Inflammatory macrophage treated with lipopolysaccharide for 1 hour (primary cell): ENCODE measurements at places on chromosomes 1 and 21.

GRCh38 chr1:210252621-210253051 lies 20.0 kb downstream of the SERTAD4 start:
- no peak for DNase-seq

- DNase-seq: no peak
Measured at GRCh38 chr21:17389311-17389710, 123.5 kb upstream of the CXADR start.

GRCh38 chr1:70353601-70354331 lies 756 bp downstream of the ANKRD13C start:
- no peak for DNase-seq

GRCh38 chr1:9746651-9747050 lies 77.1 kb downstream of the CLSTN1 start:
- no peak for DNase-seq

DNA sequence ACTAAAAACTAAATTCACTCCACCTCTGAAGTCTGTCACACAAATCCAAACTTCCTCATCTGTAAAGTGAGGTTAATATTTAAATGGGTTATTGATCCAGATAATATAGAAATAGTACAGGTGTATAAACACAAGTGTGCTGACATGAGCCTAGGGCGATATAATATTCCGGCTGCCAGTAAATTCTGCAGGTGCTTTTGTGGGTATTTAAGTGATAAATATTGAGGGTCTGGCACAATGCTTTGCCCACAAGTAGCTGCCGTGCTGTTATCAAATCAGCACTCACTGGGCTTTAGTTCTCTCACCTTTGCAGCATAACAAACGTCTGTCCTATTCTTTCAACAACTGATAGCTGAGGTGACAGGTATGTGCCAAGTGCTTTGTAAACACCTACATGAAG lies 7.6 kb downstream of the PABPC4 start:
- DNase-seq: no peak

DNA sequence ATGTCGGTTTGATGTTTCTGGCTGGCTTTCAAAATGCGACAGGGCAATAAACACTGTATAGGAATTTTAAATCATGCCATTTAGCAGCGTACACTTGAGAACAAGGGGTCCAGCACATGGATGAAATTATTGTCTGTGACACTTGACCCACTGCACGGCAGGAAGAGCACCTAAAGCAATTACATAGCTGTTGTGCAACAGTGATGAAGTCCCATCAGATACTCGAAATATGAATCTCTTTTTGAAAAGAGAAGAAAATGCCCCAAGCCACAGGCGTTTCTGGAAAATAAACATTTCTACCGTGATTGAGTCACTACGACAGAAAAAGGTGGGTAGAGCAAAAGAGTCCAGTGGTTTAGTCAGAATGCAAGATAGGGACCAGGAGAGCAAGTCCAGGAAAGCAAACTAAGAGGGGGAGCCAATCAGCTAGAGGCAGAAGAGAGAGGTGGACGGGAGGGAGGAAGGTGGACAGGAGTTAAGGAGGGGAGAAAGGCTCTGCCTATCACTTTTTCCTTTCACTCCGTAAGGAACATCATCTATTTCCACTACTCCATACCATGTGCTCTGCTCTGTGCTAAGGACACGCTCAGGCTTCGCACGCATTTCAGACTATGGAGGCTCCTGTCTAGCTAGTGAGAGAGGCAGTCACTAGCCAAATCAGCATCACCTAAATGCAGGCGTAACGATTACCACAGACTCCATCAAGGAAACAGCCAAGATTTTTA lies 6.4 kb downstream of the DSCAM start:
- no peak for DNase-seq

GRCh38 chr1:66439031-66439740 lies 94.8 kb upstream of the SGIP1 start:
- peak; percentile 94 for DNase-seq

GRCh38 chr1:184951788-184952187 lies 22.5 kb downstream of the NIBAN1 start:
- no peak for DNase-seq

- no peak for DNase-seq
Measured at GRCh38 chr1:244861683-244862082, 2.7 kb downstream of the HNRNPU start.

GRCh38 chr1:224673141-224673540 lies 57.0 kb downstream of the CNIH3 start:
- DNase-seq: no peak

- no peak for DNase-seq
Measured at GRCh38 chr1:13540866-13541265, 27.1 kb upstream of the LRRC38 start.

- no peak for DNase-seq
Measured at GRCh38 chr1:39940980-39941871, 13.7 kb upstream of the MFSD2A start.

GRCh38 chr1:60670302-60670701 lies 412.1 kb upstream of the NFIA start:
- DNase-seq: no peak

DNA sequence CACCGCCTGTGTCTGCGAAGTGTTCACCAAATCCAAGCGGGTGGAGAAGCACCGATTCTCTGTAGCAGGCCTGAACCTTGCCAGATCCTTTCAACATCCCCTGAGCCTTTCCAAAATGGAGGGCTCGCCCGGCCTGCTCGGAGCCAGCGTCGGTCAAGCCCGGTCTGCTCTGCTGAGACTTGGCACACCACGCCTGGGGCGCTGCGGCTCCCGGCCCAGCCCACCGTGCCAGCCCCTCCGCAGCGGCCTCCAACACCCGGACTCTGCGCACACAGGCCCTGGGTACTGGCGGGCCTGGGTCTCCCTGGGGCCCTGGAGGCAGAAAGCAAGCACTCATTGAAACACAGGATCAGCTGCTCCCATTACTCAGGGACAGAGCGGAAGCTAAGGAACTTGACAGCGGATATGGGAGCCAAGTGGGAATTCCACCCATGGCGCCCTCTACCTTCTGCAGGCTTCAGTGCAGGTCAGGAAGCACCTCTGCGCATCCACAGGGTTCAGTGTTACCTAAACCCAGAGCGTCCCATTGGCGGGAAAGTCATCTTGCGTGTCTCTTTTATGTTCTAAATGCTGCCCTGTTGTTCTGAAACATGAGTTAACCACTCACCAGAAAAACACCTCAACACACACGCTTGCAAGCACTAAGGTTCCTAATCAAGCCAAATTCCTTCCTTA lies 159.9 kb downstream of the ZBTB18 start:
- DNase-seq: no peak

DNA sequence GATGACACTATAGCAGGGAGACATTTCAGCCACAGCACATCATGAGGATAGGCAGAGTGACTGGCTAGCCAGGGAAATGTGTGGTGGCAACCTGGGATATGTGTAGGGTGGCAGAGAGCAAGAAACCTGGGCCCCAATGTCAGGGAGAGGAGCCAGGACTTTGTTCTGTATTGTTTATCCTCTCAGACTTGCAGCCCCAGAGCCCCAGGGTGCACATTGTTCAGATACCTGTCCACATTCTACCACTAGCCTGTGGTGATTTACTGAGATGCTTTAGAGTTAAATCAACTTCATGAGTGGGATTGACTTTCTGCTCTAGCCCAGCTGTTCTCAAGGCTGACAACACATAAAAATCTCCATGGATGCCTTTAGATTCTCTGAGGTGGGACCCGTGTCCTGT lies 61.5 kb downstream of the MAB21L3 start:
- DNase-seq: no peak

- DNase-seq: no peak
Measured at GRCh38 chr1:239775466-239775865, 316.2 kb upstream of the FMN2 start.

DNA sequence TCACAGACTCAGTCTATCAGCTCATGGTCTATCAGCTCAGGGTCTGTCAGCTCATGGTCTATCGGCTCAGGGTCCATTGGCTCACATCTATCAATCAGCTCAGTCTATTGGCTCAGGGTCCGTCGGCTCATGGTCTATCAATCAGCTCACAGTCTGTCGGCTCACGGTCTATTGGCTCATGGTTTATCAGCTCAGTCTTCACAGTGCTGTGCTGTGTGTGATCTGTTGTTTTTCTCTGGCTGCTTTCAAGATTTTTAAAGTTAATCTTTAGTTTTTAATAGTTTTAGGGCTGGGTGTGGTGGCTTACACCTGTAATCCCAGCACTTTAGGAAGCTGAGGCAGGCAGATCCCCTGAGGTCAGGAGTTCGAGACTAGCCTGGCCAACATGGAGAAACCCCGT lies 14.4 kb downstream of the C1orf159 start:
- DNase-seq: no peak

DNA sequence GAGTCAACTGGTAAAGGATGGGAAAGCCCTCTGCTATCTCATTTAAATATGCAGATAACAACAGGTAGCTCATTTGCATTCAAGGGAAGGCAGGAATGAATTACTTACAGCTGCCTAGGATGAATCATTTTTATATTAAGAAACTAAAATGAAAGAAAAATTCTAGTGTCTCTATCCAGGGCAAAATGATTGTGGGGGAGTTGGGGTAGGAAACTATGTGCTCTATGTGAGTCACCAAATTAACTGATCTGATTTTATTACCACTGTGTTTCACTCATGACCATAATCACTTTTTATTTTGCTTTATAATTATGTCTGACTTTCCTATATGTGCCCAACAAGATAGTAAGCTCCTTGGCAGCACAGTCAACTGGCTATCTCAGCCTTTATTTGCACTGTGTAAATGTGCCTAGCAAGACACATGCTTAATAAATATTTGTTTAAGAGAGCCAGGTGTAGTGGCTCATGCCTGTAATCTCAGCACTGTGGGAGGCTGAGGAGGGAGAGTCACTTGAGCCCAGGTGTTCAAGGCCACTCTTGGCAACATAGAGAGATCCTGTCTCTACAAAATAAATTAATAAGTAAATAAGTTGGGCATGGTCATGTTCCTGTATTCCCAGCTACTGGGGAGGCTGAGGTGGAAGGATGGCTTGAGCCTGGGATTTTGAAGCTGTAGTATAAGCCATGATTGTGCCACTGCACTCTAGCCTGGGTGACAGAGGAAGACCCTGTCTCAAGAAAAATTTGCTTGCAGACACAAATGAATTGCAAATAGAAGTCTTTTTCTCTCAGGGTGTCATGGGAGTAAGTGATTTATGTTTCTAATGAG lies 84.1 kb downstream of the SPAG17 start:
- DNase-seq: no peak

DNA sequence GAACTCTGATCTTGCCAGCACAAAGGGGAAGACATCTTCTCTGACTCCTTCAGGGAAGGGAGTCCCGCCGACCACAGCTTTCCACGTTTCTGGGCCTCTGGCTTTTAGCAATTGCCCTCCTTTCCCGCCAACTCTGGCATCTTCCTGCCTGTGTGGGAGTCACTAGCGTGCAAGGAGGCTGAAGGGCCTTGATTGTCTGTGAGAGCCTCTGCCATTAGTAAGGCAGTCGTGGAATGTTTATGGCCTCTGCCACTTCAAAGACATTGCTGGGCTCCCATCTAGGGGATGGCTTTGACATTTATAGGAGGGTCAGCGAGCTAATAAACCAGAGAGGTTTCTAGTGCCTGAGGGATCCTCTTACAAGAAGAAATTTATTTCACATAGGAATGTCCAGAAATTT lies 14.3 kb upstream of the PROK1 start:
- no peak for DNase-seq

DNA sequence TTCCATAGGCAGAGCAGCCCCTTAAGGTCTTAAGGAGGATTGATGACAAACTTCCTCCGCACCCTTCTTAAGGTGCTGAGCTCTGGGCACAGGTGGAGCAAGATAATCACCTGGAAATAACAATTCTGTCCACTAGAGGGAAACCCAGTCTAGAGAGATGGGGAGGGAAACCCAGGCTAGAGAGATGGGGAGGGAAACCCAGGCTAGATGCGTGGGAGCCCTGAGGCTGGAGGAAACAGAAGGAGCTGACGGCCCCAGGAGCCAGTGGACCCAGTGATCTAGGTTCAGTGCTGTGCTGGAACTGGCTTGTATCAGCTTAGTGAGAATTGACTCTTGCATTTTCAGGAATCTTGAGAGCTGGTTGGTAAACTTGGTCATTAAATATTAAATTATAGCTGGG lies 17.8 kb upstream of the MYCL start:
- DNase-seq: peak; percentile 89

GRCh38 chr1:223429313-223429731 lies 36.1 kb downstream of the CCDC185 start:
- DNase-seq: no peak

GRCh38 chr1:86155051-86155806 lies 1.3 kb downstream of the COL24A1 start:
- DNase-seq: no peak
